Smooth muscle cell of the brain vasculature (primary cell): ENCODE measurements at places on chromosomes 6 and 20.

GRCh38 chr6:158808941-158809678 is 10.1 kb downstream of the EZR start:
- DNase-seq = no peak

DNA sequence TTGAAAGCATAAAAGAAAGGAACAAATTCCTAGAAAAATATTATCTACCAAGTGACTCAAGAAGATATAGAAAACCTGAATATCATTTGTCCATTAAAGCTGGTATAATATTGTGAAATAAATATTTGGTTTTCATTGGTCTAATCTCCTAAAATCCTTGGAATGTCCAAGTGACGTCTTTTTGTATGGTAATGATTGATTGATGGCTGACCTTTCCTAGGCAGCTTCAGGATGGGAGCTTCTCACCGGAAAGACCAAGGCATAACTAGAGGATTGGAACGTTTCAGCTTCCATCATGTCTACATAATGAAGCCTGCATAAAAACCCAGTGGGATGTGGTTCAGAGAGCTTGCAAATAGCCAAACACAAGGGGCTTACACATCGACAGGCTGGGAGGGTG is 57.6 kb upstream of the MAN1A1 start:
- DNase-seq = no peak

- DNase-seq = no peak
Observed at GRCh38 chr6:131362070-131362469, 211.0 kb upstream of the ARG1 start.

- no peak for DNase-seq
Observed at GRCh38 chr6:111773501-111774345, 99.5 kb downstream of the FYN start.

- no peak for DNase-seq
Observed at GRCh38 chr6:135490381-135490780, 7.2 kb downstream of the AHI1 start.

GRCh38 chr6:45607798-45608197 is 230.1 kb upstream of the SUPT3H start:
- DNase-seq = no peak

- DNase-seq = no peak
Observed at GRCh38 chr6:130749402-130749801, 77.8 kb upstream of the SMLR1 start.

DNA sequence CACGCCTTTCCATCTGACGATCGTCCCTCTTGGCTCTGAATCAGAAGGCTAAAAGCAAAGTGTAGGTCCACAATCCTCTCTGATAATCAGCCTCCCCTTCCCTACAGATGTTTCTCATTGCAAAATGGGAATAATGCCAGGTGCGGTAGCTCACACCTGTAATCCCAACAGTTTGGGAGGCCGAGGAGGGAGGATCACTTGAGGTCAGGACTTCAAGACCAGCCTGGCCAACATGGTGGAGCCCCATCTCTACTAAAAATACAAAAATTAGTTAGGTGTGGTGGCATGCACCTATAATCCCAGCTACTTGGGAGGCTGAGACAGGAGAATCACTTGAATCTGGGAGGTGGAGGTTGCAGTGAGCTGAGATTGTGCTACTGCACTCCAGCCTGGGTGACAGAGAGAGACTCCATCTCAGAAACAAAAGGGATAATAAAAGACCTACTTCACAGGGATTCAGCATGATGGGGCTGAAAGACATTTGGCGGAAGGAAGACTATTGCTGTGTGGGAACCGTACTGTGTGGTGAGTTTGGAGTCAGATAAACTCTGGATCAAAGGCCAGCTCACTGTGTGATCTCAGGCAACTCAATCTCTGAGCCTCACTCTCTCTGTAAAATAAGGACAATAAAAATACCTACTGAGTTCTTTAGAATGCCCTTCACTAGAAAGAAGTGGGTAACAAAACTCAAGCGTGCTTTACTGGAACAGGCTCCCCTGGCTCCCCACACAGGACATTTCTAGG is 15.9 kb upstream of the SLC9A8 start:
- DNase-seq = no peak

GRCh38 chr20:44651434-44651683 is 140 bp downstream of the ADA start:
- DNase-seq = no peak

GRCh38 chr6:136549300-136550044 is 750 bp downstream of the MAP7 start:
- DNase-seq = no peak

DNA sequence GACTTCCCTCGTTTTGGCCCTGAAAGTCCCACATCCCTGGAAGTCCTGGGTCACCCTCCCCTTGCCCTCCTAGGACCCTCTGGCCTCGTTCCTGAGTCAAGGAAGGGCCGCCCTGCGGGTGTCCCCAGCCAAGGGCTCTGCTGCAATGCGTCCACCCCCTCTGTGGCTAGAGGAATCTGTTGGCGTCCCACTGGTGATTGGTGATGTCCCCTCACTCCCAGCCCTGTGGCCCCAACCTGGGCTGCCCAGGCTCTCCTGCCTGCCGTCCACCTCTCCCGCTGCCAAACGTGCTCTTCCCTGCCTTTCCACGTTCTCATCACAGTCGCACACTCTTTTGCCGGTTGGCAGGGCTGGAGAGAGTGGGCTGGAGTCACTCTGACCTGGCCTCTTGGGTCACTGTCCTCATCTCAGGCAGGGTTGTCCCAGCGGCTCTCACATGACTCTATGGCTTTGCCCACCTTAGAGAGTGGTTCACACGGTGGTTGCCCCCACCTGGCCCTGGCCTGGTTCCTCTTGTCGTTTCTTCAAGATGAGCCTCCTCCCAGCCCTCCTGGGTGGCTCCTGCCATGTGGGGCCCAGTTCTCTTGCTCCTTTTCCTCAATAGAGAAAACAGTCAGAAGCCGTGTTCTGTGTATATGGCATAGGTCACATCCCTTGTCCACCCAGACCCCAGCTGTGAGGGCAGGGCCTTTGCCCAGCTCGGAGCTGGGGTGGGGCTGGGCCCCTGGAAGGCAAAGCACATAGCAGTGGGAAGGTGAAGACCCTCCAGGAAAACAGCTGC is 100.9 kb downstream of the TMEM242 start:
- no peak for DNase-seq

DNA sequence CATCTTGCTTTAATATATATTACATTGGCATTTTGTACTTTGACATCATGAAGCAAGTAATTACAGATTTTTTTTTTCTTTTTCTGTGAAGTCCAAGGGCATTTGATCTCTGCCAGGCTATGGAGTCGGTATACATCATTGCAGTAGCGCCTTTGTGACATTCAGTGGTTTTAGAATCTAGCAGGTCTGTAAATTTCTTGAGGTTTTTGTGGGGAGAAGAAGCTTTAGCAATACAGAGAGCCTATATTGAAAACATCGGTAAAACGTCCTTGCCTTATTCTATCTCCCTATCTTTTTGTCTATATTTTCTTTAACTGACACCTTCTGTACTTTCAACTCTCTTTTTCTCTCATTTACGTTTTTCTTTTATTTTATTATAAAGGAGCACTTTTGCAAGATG is 47.2 kb downstream of the DUSP22 start:
- DNase-seq = no peak

DNA sequence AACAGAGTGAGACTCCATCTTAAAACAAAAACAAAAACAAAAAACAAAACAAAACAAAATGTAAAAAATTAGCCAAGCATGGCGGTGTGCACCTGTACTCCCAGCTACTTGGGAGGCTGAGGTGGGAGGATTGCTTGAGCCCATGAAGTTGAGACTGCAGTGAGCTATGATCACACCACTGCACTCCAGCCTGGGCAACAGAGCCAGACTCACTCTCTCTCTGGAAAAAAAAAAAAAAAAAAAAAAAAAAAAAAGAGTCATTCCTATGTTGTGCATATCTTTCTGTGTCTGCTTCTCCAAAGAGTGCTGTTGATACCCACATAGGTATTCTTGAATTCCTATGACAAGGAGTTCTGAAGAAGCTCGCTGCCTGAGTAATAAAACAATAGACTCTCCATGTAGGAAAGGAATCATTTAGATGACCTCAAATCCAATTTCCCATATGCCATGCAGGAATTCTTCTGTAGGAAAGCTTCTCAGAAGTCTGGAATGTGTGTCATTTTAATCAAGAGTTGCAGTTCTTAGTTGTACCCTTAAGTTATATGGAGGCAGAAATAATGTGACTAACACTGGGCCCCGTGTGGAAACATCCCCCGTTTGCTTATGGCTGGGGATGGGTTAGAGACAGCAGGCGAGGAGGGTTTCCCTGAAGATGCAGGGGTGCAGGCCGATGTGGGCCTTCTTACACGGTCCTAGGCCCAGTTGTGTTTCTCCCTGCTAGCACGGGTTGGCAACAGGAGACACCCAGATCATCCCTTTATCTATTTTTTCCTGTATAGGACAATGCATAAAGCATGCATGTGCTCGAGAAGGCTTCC is 79.4 kb downstream of the ZDHHC14 start:
- no peak for DNase-seq

DNA sequence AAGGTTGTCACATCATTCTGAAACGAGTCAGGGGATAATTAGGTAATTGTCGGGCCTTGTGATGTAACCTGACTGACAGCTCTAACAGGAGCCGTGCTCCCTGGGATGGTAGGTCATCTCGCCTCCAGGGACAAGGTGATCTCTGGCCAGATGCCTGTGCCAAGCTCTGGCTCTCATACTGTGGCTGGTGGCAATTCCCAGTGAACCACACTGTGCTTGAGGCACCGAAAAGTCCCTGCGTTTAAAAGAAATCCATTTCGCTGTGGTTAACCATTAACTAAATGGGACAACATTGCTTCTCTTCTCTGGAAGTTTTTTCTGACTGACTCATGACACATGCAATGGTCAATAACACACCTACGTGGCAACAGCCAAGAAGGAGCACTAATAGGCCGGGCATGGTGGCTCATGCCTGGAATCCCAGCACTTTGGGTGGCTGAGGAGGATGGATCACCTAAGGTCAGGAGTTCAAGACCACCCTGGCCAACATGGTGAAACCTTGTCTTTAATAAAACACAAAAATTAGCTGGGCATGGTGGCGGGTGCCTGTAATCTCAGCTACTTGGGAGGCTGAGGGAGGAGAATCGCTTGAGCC is 669.2 kb downstream of the PRKN start:
- DNase-seq = no peak

- no peak for DNase-seq
Observed at GRCh38 chr6:63436356-63436755, 116.6 kb upstream of the LGSN start.

DNA sequence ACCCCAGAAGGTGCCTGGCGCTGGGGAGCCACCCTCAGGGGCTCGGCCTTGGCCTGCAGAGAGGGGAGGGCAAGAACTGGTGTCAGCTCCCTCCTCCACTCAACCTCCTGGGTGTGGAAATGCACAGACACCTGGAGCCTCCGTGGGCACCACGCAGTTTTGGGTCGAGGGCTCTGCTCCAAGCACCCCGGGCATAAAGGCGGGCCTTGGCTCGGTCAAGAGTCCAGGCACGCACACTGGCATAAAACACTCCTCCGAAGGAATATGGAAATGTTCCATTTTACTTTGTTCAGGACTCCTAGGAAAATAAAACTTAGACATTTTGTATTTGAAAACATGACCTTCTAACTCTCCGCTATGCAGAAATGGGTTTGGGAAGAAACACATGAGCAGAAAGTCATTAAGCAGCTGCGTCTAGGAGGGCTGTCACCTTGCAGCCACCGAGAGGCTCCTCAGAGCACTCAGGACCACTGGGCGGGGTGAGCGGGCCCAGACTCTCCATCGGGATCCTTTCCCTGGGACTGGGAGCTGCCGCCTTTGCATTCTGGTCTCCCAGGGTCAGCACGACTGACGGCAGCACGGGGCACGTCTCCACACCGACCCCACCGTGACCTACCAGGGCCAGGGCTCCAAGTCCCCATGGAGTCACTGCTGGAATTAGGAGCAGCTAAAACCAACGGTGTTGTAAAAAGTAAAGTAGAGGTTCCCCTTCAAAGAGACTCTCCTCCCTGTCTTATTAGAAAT is 46.0 kb upstream of the DACT2 start:
- no peak for DNase-seq

DNA sequence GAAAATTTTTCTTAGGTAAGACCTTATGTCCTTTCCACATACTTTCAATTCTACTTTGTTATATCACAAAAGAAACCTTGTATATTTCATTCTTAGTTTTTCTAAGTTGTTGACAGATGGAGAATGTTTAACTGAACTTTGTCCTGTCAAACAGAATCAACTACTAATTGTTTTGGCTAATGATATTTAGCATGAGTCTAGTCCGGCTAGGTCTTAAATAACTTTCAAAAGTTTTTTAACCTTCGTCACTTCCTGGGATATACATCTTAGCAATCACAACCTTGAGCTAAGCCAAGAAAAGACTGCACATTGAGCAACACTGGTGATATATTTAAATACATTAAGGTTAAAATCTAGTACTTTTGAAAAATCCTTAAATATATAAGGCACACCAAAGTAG is 62.9 kb upstream of the RUNX2 start:
- DNase-seq = no peak

DNA sequence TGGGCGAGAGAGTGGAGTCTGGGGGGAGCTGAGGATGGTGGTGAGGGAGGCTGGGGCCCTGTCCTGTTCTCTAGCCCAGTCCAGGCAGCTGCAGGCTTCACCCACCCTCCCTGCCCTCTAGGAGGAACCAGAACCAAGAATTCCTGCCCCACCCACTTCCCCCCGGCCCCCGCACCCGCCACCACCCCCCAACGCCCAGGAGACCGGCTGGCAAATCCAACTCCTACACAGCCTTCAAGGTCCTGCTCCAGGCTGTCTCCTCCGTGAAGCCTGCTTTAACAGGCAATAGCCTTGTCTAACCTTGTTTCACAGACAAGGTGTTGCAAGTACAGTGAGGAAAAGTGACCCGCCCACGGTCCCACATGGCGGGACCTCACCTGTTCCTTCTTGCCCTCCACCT is 2.4 kb downstream of the SPDEF start:
- DNase-seq = no peak

DNA sequence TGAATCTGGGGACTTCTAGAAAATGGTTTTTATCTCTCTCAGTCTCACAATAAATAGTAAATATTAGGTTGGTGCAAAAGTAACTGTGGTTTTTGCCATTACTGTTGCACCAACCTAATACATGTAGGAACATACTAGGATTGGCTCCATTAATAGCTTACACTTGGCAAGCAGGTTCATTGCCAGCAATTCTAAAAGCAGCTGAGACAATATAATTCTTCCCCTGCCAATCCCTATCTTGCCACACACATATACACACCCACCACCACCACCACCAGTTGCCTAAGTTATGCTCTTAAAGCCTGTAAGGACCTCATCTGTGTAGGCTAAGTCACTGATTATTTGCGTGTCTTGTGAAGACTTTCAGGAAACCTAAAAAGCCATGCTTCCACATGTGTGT is 145.1 kb downstream of the KIF16B start:
- DNase-seq = no peak

- no peak for DNase-seq
Observed at GRCh38 chr6:1435806-1436205, 46.4 kb downstream of the FOXF2 start.

- no peak for DNase-seq
Observed at GRCh38 chr6:3280091-3280490, 21.3 kb downstream of the PSMG4 start.
